Natural killer cell treated with Interleukin-12 subunit alpha and Interleukin-12 subunit beta and Interleukin-15 and Interleukin-18, amount 100 ng/mL, for 72 hours (primary cell): ENCODE measurements at places on chromosomes 5 and 9.

- DNase-seq = no peak
Measured at GRCh38 chr5:10949856-10950630, 189.0 kb upstream of the DAP start.

DNA sequence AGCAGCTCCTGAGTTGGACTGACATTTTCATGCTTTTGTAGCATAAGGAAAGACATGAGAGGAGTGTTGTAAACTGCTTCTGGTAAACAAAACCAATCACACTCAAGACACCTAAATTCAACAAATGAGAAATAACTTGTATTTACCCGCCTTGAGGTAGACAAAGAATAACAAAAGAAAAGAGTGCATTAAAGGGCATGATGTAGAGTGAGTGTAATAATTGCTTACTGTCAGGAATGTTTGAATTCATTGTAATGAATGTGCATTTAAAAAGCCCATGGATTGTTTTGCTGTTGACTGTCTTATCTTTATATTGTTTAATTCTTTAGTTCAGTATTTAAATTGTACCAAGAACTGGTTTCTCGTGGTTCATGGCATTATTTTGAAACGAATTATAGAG is 61.8 kb downstream of the KDM4C start:
- DNase-seq = no peak

DNA sequence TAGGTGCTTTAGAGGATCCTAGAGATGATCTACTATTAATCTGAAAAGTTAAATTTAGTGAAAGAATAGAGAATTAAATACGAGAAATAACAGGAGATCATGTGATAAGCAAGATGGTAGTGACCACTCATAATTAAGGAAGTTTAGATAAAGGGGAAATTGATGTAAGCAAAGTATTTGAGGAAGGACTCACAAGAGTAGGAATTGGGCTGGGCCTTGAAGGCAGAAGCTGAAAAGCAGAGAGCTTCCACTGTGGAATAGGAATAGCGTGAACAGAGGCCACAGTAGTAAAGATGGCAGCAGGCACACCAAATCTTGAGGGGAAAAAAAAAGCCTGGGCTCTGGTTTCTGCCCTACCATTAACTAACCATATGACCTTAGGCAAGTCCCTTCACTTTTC is 38.0 kb downstream of the KIF24 start:
- DNase-seq = no peak

DNA sequence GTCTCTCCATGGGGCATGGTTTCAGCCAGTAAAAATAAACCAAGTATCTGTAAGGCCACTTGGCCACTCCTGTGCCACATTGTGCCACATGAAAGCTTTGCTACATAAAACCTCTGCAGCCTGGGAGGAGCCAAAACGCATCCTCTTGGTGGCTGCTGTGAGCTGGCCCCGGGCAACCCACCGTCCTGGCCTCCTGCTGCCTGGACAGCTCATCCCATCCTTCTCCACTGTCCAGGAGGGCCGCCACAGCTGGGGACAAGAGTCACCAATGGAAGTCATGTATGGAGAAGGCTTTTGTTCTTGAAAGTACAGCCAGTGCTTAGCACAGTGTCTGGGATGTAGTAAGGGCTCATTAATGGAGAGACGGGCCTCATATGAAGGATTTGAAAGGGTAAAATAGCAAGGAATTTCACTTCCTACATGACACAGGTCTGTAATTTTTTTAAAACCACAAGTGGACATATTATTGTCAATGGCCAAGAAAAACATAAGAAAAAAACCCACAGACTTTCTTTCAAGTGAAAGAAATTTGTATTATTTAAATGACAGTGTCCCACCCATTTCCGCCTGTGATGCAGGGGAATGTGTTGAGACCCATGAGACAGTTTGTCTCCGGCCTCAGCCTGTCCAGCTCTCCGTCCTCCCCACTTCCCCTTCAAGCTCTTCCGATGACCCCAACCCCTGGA is 6.6 kb downstream of the PTGES start:
- DNase-seq = no peak

DNA sequence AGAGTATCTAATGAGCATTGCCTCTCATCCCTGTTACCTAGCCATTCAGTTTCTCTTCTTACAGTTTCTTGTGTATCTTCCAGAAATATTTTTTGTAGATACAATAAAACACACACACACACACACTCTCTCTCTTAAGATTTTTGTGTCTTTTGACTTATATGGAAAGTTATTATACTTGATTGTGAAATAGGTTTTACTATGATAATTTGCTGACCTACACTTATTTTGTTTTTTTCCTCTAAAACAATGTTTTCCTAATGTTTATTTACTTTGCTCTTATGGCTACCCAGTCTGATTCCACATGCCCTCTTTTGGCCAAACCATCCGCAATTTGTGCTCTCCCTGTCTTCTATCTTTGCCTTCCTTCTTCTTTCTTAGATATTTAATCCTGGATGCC is 25.3 kb downstream of the LRRTM2 start:
- no peak for DNase-seq

DNA sequence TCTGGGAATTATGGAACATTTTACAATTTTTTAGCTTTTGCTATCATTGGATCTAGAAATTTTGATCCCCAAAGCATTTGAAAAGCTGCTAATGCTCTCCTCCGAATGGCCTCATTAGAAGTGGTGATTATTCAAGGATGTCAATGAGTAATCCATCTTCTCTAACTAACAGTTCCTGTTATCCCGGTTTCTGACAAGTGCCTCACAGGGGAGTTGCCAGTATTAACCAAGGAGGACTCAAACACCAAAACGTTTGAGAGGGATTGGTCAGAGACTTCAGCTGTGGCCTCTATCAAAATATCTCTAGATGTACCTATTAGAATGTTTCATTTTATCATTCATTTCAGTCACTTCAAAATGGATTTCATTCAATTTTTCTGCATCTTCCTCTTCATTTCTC is 208.3 kb upstream of the ITGA1 start:
- DNase-seq = no peak

GRCh38 chr5:154334406-154335064 is 111.3 kb upstream of the SAP30L start:
- DNase-seq = no peak
